ENCODE measurements at places on chromosomes 7 and 10.
A peak's percentile ranks its signal among the peaks of the same experiment; 100 is the strongest.

DNA sequence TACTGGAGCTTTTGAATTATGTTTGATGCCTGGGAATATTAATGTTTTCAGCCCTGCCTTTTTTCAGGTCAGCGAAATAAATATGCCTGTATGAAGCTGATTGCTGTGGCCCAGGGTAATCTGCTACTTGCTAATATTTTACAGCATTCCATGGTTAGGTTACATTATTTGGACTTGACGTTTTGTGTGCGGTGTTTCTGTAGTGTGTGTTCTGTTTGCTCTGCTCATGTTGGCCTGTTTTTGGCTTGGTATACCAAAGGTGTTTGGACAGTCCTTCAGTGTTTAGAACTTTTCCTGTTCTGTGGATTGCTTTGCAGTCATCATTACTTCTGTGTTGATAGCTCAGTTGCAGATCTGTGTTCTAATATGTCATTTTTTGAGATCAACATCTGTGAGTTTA, 11.5 kb downstream of the ZRANB1 start:
- no peak for DNase-seq

- DNase-seq, result no peak
Measured at GRCh38 chr10:110893559-110894179, 21.9 kb downstream of the PDCD4 start.

DNA sequence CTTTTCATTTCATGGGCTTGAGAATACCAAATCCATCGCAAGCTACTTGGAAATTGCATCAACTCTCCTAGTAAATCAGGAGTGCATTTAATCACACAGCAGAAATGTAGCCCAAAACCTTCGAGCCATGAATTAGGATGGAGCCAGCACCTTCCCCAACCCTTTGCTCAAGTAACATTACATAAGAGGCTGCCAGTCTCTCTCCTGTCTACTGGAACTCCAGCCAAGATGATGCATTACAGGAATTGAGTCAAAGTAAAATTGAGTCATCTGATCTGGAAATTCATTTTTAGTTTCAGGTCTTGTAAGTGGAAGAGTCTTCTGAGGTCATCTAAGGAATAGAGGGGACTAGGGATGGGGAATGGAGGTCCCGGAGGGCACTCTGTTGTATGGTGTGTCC, 69.7 kb upstream of the FHIP2A start:
- DNase-seq, result no peak

DNA sequence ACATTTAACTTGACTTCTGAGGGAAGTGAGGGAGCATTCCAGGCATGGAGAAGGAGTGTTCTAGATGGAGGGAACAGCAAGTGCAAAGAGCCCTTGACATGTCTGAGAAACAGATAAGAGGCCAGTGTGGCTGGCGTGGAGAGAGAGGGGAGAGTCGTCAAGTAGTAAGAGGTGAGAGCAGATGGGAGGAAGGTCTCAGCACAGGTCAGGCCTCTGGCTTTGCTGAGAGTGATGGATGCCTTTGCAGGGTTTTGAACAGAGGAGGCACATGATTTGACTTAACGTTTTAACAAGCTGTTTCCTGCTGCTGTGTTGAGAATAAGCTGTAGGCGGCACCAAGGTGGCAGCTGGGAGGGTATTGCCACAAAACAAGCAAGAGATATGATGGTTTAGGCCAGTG, 97.2 kb downstream of the KAT6B start:
- no peak for DNase-seq

- DNase-seq, result no peak
Measured at GRCh38 chr10:104293781-104294321, 24.9 kb downstream of the GSTO2 start.

GRCh38 chr7:98826811-98827231, 43.0 kb downstream of the TMEM130 start:
- no peak for DNase-seq

DNA sequence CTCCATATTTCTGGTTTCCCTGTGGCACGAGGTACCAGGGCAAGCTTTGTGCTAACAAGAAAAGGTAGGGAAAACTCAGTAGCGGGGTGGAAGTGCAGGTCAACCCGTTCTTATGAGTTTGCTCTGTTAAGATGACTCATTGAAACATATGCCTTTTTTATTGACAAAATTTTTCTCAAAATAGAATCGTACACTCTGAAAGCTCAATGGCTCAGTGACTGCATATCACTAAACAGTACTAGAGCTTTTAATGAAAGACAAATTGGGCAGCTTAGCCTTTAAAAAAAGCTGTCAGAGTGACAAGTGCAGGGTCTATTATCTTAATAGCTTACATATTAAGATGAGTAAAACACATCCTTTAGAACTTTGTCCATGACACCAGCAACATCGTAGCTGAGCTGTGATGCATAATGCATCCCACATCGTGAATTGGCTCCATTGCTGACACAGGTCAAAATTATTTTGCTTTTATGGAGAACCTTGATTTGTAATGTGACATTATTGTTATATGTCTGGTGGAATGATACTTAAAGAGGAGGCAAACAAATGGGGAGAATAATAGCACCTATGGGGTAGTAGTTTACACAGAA, 264.4 kb downstream of the ETV1 start:
- no peak for DNase-seq

- DNase-seq, result no peak
Measured at GRCh38 chr7:137360087-137360679, 16.6 kb upstream of the PTN start.

- DNase-seq, result no peak
Measured at GRCh38 chr7:128679920-128680319, 7.8 kb downstream of the GARIN1A start.

- peak; percentile 49 for DNase-seq
Measured at GRCh38 chr7:114081606-114082425, 163.0 kb upstream of the PPP1R3A start.

- no peak for DNase-seq
Measured at GRCh38 chr10:4426866-4427265, 399.1 kb upstream of the AKR1E2 start.

DNA sequence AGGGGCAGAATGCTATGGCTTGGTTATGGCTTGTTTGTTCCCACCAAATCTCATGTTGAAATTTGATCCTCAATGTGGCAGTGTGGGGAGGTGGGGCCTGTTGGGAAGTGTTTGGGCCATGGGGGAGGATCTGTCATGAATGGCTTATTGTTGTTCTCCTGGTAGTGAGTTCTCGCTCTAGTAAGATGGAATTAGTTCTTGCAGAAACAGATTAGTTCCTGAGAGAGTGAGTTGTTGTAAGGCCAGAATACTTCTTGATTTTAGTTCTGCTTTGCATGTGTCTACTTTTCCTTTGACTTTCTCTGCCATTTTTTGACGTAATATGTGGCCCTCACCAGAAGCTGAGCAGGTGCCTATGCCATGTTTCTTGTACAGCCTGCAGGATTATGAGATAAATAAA, 188.2 kb downstream of the KIF20B start:
- DNase-seq, result no peak

- no peak for DNase-seq
Measured at GRCh38 chr10:23441251-23441650, 2.4 kb downstream of the OTUD1 start.

- no peak for DNase-seq
Measured at GRCh38 chr10:132419538-132420468, 22.8 kb downstream of the PWWP2B start.
